Body of pancreas (tissue), 4 donors: ENCODE measurements at places on chromosomes 3 and 15.
A peak's percentile ranks its signal among the peaks of the same experiment; 100 is the strongest.

- no peak for DNase-seq
These were observed 30.8 kb upstream of the ARF4 start for GRCh38 chr3:57627976-57628375.

DNA sequence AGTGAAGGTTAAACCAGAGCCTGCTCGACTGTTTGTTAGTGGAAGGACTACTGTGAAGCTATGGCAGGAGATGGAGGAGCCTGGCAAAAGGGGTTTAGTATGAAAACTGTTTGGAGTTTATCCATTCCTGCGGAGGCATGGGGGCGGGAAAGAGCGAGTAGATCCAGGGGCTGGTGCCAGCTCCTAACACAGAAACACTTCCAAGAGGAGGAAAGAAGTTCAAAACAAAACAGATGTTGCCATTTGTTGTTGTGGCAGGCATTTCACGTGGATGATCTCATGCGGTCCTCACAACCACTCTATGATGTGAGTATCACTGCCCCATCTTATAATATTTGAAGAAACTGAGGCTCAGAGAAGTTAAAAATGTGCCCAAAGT lies 30.7 kb upstream of the KY start:
- no peak for DNase-seq

DNA sequence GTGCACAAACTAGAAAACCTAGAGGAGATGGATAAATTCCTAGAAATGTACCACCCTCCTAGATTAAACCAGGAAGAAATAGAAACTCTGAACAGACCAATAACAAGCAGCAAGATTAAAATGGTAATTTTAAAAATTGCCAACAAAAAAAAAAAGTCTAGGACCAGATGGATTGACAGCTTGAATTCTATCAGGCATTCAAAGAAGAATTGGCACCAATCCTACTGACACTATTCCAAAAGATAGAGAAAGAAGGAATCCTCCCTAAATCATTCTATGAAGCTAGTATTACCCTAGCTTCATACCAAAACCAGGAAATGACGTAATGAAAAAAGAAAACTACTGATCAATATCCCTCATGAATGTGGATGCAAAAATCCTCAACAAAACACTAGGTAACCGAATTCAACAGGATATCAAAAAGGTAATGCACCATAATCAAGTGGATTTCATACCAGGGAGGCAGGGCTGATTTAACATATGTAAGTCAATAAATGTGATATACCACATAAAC lies 10.1 kb upstream of the CCR1 start:
- DNase-seq, result no peak

DNA sequence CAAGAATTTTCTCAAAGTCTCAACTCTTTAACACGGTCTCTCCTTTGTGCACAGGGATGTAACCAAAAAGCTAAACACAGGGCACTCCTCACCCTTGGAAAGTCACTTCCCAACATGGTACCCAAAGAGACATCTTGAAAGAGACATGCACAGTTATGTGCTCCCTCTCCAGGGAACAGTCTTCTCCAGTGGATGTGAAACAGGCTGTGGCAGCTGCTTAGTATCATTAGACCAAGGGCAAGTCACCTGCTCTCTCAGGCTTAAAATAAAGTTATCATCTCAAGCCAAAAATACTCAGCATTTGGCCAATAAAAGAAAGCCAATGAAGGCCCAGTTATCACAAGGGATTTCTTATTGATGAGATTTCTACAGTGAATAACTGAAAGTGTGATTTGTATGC lies 128.3 kb downstream of the WDR76 start:
- DNase-seq, result no peak

DNA sequence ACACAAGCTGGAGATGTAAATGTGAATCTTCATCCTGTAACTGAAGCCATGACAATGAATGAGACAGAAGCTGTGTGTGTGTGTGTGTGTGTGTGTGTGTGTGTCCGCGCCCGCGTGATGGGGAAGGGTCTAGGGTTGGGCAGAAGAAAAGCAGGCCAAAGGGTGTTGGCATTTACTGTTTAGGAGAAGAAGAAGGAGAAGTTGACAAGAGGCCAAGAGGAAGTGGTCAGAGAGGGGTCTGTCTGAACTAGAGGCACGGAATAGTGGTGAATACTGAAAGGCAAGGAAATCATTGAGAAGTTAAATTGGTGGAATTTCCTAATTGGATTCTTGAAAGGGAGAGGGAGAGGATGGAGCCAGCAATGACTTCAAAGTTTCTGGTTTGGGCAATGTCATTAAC lies 5.6 kb upstream of the NCEH1 start:
- peak; percentile 59 for DNase-seq

- DNase-seq, result no peak
These were observed 6.8 kb downstream of the CHSY1 start for GRCh38 chr15:101244889-101245668.

GRCh38 chr3:141811348-141811747 lies 48.1 kb downstream of the GRK7 start:
- no peak for DNase-seq

DNA sequence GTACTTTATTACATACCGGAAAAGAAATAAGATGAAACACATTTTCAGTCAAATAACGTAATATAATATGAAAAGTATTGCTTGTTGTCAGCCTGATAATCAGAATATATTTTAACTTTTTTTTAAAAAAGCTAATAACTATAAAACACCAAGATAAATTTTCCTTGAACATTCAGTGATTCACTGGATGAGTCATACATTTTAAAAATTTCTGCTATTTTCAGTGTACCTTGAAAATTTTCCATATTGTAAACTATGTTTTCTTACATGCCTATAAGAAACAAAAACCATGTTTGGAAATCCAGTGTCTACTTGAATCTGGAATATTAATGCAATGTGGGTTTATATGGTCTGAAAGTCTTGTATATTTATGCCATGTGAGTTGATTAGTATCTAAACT lies 36.3 kb upstream of the MEIS2 start:
- DNase-seq, result no peak
